ENCODE measurements at places on chromosomes 13 and 19.
A peak's percentile ranks its signal among the peaks of the same experiment; 100 is the strongest.

DNA sequence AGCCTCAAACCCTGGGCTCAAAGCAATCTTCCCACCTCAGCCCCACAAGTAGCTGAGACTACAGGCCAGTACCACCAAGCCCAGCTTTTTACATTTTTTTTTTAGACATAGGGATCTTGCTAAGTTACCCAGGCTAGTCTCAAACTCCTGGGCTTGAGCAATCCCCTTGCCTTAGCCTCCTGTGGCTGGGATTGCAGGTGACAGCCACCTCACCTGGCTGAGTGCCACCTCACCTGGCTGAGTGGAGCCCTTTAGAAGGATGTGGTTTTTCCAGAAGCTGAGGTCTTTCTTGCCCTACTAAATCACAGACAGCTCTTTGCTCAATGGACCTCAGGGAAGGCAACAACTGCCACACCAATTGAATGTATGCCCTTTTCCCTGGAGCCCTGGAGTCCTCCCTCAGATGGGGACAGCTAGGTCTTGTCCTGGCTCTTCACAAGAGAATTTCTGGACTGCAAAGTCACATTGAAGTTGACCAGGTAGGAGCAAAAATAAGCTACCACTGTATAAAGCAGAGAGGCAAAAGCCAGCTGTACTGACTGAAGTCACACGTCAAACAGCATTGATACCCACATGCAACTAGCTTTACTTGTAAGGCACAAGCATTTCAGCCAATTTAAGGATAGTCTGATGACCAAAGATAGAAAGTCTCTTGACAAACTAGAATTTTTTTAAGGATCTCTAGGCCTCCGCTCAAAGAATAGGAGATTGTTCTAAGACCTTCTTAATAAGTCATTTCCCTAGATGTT lies 14.0 kb downstream of the PDX1 start:
- DNase-seq = no peak

DNA sequence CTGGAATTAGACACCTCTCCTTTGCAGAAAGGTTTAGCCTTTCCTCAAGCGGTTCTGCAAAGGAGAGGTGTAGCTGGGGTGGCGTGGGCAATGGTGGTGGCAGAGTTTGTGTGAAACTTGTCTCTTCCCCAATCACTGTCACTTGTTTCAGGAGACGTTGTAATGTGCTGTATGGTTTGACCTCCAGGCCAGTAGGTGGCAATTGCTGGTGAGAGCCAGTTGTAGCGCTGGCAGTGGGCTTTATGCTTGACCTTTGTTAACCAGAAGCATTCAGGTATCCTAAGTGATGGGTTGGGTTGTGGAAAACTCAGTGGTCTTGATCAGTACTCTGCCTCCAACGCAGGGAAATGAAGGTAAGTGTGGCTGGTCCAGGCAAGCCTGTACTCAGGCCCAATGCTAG lies 12.7 kb upstream of the LILRA5 start:
- no peak for DNase-seq

DNA sequence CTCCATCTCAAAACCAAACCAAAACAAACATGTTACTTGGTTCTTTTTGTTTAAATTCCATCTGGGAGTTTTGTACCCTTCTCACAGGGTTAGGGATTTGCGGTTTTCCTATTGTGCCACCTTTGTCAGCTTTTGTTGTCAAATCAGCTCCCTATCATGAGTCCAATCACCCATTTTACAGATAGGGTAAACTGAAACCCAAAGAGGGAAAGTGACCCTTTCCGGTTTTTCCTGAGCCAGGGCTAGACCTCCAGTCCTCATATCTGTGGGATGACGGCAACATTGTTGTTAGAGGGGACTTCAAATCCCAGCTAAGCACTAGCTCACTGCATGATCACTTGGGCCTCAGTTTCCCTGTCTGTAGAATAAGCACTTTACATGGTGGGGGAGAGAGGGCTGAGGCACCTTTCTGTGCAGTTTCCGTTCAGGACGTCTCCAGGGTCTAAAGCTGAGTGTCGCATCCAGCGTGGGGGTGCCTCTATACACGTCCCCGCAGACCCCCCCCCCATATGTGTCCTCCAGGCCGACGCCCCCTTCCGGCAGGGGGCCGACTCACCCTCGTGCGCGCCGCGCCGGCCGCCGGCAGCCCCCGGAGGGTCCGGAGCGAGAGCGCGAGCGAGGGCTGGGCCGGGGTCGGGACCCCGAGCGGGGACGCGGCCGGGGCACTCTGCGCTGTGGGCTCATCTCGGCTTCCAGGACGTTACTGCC lies 3.9 kb downstream of the CCDC194 start:
- no peak for DNase-seq

GRCh38 chr13:18949970-18950369 lies 231.7 kb downstream of the TUBA3C start:
- DNase-seq = no peak

DNA sequence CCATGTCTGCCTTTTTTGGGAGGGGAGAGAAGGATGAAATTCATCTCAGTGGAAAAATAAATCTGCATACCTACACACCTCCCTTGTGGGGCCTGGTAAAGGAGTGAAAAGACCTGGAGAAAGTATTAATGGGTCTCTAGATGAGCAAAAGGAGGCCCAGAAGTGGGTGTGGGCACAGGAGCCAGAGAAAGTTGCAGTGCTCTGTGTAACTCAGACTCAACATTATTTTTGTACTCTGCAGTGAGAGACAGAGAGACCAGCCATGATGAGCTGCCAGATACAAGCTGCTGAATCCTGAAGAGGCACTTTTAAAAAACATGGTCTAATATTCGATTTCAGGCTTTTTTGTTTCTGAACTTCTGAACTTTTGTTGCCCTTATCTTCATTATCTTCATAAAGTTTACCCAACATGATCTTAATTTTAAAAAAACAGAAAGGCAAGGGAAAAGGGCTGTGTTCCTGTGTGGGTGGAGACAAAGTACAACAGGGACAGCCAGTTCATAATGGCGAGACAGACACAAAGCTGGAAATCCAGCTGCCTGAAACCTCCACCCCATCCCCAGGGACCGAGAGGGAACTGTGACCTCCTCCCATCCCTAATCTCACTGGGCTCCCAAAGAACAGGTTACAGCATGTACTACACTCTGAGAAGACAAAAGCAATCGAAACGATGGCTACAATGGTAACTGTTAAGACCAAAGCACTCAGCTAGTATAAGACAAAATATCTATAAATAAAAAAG lies 77.2 kb downstream of the KLF12 start:
- DNase-seq = no peak

- DNase-seq = no peak
Measured at GRCh38 chr13:24887759-24888158, 123.8 kb downstream of the RNF17 start.

- DNase-seq = no peak
Measured at GRCh38 chr19:12270854-12271253, 23.8 kb downstream of the ZNF44 start.

GRCh38 chr13:113978741-113979481 lies 5.0 kb upstream of the C13orf46 start:
- DNase-seq = no peak

DNA sequence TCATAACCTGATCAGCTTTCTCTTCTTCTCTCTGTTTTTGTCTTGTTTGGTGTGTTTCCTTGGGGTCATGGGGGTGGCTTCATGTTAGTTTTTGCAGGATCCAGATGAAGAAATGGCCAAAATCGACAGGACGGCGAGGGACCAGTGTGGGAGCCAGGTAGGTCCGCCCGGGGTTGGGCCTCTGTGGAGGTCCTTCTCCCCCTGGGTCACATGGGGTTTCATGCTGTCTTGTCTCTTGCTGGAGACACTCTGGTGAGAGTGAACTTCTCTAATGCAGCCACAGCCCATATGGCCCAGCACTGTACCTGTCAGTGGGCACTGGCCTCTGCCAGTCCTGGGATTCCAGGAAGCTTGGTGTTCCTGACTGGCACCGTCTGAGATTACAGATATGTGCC lies 1.1 kb downstream of the CCNE1 start:
- no peak for DNase-seq

DNA sequence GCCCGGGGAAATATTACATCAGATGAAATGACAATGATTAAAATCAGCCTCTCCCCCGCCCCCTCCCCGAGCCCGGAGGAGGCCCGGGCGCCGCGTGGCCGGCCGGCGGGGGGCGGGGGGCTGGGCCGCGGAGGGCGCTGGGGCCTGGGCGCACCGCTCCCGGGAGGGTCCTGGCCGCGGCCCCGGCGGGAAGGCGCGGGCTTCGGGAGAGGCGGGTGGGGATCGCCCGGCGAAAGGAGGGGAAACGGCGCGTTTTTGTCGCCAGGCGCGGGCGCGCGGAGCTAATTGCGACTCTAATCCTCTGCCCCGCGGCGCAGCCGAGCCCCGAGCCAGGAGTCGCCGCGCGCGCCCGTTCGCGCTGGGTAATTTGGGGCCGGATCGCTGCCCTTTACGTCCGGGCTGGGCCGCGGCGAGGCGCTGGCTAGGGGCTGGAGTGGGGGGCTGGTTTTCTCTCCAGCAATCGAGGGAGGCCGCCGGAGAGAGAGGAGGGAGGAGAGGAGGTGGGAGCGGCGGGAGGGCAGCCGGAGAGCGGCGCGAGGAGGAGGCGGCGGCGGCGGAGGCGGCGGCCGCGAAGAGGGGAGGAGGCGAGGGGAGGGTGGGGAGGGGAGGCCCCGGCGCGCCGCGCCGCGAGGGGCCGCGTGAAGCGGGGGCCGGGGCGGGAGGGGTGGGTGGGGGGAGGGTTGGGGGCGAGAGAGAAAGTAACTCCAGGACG lies at the start of gene KCTD15:
Gene KCTD15 (plus strand): TSS at position 707 of the 712 bp plus-strand sequence. CDS start 3,585 bp downstream, outside the sequence.
- no peak for DNase-seq

- no peak for DNase-seq
Measured at GRCh38 chr13:50422181-50423148, 407.2 kb downstream of the KCNRG start.

DNA sequence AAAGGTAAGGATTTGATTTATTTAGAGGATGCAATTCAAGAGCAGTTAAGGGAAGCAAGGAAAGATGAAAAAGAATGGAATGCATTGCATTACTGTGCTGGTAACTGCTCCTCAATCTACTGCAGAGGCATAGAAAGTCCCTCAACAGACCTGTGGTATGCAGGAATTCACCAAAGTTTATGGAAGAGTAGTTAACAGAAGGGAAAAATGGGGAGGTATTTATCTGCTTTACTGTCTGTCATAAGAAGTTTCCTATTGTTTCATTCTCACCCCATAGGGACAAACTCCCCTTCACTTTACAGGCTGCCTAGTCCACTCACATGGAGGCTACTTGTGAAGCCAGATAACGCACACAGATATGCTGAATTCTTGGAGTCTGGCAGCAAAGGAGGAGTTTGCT lies 354.9 kb upstream of the SPRY2 start:
- DNase-seq = no peak

DNA sequence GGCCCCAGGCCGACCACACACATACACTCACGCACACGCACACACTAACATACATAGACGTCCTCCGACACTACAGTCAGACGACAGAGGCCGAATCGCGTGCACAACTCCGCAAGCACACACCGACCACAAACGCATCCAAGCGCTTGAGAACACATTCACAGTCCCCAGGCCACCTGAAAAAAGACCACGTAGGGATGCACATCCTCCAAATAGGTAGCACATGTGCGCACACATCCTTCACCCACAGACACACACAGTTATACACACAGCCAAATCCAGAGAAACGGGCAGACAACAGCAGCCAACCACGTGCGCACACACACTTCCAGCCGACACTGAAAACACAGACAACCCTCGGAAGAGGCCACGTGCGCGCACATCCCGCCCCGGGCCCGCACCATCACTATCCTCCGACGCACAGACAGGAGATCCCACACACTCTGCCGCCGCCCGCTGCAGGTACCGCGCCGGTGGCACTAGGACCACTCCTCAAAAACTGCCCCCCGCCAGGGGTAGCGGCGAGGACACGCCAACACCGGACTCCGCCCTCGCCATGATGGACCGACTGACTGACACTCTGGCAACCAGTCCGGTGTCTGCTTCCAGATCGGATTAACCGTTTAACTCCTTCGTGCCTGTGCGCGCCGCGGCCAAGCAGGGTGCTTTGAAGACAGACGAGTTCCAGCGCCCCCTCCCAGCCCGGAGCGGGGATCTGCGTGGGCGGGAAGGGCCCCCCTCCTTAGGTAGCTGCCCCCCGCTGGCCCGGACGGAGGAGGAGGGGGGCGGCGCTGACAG lies 493 bp upstream of the PDE4A start:
- peak; percentile 43 for DNase-seq

- DNase-seq = no peak
Measured at GRCh38 chr19:51450730-51451307, 7.4 kb downstream of the SIGLEC8 start.

DNA sequence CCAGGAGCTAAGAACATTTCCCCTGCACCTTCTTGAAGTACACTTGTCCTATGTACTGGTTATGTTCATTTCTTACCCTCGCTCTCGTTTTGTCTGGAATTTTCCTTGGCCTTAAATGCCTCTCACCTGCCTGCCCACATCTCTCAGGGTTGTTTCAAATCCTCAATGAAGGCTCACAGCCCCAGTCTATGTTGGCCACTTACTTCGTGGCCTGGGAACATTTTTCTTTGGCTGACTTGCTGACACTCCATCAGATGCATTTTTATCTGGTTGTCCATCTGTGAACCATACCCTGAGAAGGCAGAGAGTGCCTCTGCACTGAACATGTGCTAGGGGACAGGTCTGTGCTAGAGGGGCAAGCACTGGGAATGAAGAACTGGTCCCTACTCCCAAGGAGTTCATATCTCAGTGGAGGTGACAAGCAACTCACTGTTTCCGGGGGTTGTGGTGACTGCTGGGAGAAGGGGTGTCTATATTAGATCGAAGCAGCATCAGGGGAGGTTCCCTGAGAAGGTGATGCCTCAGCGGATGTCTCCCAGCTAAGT lies 53.6 kb downstream of the USPL1 start:
- no peak for DNase-seq

GRCh38 chr13:105414639-105415038 lies 1120.8 kb downstream of the EFNB2 start:
- DNase-seq = no peak

- DNase-seq = no peak
Measured at GRCh38 chr13:41562083-41562482, 104.7 kb downstream of the RGCC start.

- no peak for DNase-seq
Measured at GRCh38 chr13:27138457-27139093, 33.0 kb downstream of the USP12 start.

GRCh38 chr13:37290716-37291505 lies 185.4 kb upstream of the CSNK1A1L start:
- DNase-seq = no peak

GRCh38 chr13:37216331-37216730 lies 110.9 kb upstream of the CSNK1A1L start:
- DNase-seq = no peak

DNA sequence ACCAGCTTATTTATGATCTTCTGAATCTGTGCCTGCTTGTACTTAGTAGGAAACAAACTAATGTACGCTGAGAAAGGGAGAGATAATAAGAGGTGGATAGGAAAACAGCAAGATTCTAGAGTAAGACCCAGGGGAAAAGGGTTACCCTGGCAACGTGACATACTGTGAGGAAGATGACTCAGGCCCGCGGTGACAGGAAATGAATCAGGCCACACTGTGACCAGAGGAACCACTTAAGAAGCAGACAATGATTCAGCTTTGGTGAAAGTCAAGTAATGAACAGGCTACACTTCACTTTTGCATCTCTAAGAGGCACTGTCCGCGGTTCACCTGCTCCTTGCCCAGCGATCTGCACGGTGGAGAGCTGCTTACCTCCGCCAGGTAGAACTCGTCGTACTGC lies 158.2 kb downstream of the NALCN start:
- DNase-seq = no peak

All from NCI-H2081 treated with DMSO at 0.1 percent for 48 hours (cell line).